Umbilical cord (tissue), 2 donors: ENCODE measurements at places on chromosomes 12 and 14.
A peak's percentile ranks its signal among the peaks of the same experiment; 100 is the strongest.

GRCh38 chr14:95320078-95320895 lies 579 bp upstream of the CLMN start:
- DNase-seq: no peak

DNA sequence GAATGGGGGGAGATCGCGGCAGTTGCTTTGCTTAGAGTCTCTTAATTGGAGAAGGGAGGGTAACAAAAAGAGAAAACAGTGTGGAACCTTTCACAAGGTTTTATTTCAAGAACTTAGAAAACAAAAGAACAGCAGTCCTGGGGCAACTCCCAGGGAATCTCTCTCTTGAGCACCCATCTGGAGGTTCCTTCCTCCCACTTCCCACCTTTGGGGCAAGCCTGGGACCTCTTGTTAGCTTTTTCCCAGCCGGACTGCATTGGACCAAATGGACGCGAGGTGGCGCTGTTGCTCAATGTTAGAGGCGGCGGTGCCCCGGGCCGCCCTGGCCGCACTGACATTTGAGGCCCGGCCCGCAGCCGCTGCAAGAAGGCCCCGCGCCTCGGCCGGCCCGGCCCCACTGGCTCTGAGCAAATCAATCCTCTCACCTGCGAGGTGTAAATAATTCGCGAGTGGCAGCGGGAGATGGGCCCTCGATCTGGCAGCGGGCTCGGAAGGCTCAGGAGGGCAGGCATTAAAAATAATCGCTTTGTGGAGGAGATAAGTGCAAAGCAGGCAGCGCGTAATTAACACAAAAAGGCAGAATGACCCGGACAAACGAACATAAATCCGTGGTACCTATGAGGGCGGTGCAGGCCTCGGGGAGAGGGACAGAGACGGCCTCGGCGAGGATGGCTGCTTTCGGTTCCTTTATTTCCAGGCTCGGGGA lies 2.8 kb upstream of the HOXC8 start:
- peak; percentile 95 for DNase-seq

DNA sequence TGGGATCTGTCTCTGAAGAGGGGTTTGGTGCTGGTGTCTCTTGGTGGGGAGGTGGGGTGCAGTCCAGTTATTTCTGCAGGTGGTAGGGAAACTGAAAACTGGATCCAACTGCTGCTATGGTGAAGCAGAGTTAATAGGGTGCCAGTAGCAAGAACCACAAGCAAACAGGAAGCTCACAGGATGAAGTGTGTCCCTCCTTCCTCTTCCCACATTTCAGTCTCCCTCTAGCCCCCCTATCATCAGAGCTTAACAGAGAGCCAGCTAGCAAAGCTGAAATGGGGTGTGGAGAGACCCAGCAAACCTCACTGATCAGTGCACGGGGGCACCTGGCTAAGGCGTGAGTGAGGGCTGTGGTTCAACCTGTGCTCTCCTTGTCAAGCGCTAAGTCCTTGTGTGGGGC lies 69.1 kb upstream of the C12orf71 start:
- DNase-seq: no peak

DNA sequence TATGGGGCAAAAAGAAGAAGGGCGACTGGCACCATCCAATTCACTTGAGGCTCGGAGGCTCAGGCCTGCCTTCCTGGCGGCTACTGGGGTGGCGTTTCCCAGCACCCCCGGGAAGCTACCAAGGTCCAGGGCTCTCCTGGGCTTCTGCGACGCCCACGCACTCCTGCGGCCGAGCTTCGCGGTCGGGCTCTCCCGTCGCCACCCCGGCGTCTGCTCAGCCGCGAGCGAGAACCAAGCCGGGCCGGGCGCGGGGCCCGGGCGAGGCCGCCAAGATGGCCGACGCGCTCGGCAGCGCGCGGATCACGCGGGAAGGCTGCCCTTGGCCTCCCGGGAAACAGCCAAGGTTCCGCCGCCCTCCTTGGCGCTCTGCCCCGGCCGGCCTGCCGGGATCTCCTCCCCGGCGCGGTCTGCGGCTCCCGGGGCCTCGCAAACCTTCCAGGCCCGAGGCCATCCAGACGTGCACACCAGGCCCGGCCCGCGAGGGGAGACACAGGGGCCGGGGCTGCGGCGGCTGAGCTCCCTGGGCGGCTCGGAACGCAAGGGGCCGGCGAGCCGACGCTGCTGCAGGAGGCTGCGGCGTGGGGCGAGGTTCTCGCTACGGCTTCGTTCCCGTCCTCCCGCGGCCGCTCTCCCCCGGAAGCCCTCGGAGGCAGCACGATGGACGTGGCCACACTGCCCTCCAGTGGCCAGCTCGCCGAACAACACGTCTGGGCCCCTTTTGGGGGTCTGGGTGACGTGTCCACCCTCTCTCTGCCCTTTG lies 23.5 kb upstream of the ZFP36L1 start:
- peak; percentile 95 for DNase-seq

- DNase-seq: peak; percentile 52
Measured at GRCh38 chr14:105294142-105294597, 6.6 kb downstream of the BRF1 start.

GRCh38 chr12:79689477-79690141 lies 1.2 kb downstream of the PAWR start:
- peak; percentile 26 for DNase-seq

GRCh38 chr12:6189028-6189427 lies 11.2 kb upstream of the CD9 start:
- no peak for DNase-seq

GRCh38 chr14:22570132-22570949 lies 18.7 kb downstream of the DAD1 start:
- DNase-seq: peak; percentile 90

DNA sequence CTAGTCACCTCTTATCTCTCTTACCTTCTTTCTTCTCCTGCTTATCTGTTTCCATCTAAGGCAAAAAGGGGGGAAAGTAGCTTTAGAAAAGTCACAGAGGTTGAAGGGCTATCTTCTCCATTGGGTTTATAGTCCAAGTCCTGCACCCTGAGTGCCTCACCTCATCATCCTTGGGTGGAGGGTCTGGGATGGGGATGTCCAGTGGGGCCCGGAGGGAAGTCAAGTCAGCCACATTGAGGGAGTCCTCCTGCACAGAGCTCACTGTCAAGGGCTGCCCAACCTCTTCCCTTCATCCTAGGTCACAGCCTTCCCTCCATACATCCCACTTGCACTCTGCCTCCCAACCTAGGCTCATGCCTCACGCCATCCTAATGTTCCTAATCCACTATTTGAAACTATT lies 1.2 kb downstream of the PSME2 start:
- DNase-seq: no peak

GRCh38 chr12:50188241-50188781 lies 21.1 kb upstream of the CERS5 start:
- no peak for DNase-seq

DNA sequence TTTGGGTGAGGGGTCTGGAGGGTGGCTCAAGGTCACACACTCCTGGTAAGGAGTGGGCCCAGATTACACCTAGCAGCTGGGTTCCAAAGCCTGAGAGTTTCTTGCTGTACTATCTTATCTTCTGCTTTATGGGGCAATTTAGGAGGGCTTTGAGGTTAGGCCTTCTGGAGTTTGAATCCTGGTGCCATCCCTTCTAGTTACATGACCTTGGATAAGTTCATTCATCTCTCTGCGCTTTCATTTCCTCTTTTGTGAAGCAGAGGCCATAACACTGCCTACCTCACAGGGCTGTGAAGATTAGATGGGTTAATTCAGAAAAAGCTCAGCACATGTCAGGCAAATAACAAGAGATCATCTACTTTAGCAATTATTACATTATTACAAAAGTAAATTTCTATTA lies 7.4 kb upstream of the KRT77 start:
- DNase-seq: no peak

- DNase-seq: no peak
Measured at GRCh38 chr14:29264865-29265264, 498.3 kb downstream of the FOXG1 start.

GRCh38 chr12:6226002-6226678 lies 25.9 kb downstream of the CD9 start:
- peak; percentile 94 for DNase-seq

DNA sequence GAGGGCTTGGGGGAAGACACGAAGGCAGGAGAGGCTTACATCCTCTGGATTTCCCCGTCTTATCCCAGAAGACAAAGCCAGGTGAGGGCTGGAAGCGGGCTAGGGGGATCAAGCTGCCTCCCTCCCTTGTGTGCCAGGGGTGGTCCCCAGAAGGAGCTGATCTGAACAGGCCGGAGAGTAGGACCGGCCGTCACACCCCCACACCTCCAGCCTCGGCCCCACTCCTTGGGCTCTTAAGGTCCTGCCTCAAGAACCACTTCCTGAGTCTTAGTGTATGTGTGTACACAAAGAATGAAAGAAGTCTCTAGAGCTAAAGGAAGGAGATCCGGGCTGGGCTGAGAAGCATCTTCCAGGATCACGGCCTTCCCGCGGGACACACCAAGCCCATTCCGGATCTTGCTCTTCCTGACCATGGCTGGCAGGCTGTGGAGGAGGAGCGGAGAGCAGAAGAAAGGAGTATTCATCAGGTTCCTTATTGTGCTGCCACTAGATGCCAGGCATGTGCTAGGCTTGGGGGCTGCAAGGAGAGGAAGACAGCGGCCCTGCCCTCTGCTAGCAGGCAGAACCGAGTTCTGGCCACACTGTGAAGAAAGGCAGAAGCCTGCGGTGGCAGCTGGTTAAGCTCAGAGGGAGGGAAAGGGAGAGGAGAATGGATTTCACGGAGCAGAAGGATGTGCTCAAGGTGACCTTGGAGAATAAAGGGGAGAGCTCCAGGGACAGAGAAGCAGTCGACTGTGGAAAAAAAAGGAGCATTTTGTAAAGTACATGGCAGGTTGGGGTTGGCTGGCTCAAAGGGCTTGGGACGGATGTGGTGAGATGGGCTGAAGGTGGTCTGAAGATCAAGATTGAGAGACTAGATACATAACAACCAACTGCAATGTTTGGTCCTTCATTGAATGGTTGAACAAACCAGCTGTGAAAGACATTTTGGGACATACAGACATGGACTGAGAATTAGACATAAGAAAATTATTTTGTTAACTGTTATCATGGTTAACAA lies 1.3 kb upstream of the CD63 start:
- DNase-seq: peak; percentile 83

- no peak for DNase-seq
Measured at GRCh38 chr12:57822392-57823130, 4.0 kb upstream of the AVIL start.

- no peak for DNase-seq
Measured at GRCh38 chr12:117658226-117658625, 296.8 kb upstream of the NOS1 start.

DNA sequence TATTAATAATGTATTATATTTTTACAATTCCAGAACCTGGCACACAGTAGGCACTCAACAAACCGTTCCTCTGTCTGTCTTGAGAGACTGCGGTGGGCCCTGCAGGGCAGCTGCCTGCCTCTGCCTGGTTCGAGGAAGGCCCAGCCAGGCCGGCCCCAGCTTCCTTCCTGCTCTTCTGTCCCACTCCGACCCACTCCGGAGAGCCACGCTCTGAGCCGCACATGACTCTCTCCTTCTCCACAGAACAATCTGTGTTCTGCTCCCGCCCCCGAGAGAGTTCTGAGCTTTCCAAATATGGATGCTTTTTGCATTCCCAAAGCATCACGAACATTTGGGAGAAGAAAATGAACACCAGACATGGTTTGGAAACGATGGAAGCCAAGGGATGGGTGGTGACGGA lies 57.3 kb downstream of the TTC7B start:
- peak; percentile 29 for DNase-seq

- DNase-seq: no peak
Measured at GRCh38 chr12:47414511-47414910, 291.3 kb downstream of the RPAP3 start.

- no peak for DNase-seq
Measured at GRCh38 chr12:40464121-40464520, 228.1 kb upstream of the CNTN1 start.

- DNase-seq: no peak
Measured at GRCh38 chr12:30197392-30198057, 413.8 kb upstream of the TMTC1 start.

DNA sequence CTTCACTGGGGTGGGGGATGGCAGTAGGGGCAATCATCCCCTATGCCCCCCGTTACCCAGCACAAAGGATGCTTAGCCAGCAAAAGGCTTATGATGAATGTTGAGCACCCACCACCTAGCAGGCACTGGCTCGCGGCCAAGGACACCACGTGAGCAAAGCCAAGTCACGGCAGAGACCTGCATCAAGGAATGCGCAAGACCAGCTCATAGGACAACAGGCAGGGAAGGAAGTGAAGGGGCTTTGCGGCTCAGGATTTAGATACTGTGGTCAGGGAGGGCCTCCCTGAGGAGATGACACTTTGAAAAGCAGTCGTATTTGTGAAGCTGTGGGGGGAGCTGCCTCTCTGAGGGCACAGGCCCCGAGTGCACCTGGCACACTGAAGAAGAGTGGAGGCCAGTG lies 32.8 kb downstream of the SH2B3 start:
- DNase-seq: no peak

GRCh38 chr14:65320661-65321308 lies 91.7 kb upstream of the FUT8 start:
- no peak for DNase-seq

GRCh38 chr14:92600318-92601053 lies 86.9 kb downstream of the RIN3 start:
- peak; percentile 39 for DNase-seq

DNA sequence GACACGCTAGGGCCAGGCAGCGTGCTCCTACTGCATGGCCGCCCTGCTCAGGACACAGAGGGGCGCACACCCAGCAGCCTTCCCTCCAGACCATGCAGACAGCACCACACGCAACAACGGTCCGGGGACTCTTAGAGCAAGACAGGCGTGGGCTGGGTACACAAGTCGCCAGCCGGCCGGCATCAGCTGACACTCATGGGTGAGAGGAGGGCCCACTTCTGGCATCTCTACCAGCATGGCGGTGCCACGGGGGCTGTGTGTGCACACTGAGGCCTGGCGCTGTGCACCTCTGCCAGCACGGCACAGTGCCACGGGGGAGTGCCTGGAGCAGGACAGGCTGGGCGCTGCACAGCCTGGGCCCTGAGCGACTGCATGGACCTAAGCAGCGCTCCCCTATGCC lies 6.7 kb upstream of the BTBD6 start:
- no peak for DNase-seq

GRCh38 chr12:91058786-91059185 lies 962 bp upstream of the KERA start:
- no peak for DNase-seq

- DNase-seq: no peak
Measured at GRCh38 chr14:33908540-33909223, 42.2 kb downstream of the EGLN3 start.

- DNase-seq: no peak
Measured at GRCh38 chr14:105076805-105077648, 11.8 kb upstream of the GPR132 start.

- no peak for DNase-seq
Measured at GRCh38 chr14:79077096-79077495, 906.9 kb downstream of the NRXN3 start.
